ENCODE measurements at places on chromosomes 2 and 18. TPM values are rescaled to one million over a fixed set of nuclear protein-coding genes. Genes with fewer than 3 reads are reported as not detected.

CEBPZOS gene
- total RNA-seq = 68.2 TPM

MBD2 gene
- 38.1 TPM for total RNA-seq

ASB18 gene
- 15.2 TPM for total RNA-seq

WDR54 gene
- 2.3 TPM for total RNA-seq

FSHR gene
- total RNA-seq = 0.24 TPM
